ENCODE measurements at places on chromosomes 3 and 15.

GRCh38 chr15:68526269-68526668 lies 52.5 kb upstream of the CORO2B start:
- DNase-seq, result peak; percentile 49

- peak; percentile 43 for DNase-seq
Measured at GRCh38 chr3:56869157-56869889, 67.6 kb upstream of the ARHGEF3 start.

DNA sequence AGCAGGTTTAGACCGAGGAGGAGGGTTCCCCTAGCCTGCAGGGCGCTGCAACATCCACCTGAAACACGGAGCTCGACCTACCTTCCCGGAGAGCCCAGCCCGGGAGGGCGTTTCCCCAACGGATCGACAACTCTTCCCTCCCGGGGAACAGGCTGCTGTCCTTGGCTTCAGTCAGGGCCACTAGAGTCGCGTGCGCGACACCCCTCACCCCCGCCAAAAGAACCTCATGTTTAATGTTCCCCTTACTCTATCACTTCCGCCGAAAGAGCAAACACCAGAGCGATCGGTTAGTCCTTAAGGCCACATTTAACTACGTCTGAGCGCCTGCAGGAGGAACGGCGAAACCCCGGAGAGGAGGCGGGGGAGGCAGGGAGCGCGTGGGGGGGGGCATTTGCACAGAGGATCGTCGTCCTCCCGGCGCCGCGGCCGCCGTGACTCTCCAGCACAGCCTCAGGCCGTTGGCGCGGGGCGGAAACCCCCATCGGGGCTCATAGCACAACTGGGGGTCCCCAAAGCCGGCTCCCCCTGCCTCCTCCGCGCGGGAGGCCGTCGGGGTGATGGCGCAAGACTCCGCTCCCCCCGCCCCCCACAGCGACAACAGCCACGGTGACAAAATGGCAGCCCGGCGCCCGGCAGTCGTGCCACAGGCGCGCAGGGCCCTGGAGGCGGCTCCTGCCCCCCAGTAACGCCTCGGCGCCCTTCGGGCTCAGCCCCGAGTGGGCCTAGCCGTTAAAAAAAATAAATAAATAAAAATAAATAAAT lies 3.2 kb downstream of the ANP32A start:
- peak; percentile 70 for DNase-seq

- DNase-seq, result no peak
Measured at GRCh38 chr3:195083659-195084058, 187.3 kb downstream of the XXYLT1 start.

DNA sequence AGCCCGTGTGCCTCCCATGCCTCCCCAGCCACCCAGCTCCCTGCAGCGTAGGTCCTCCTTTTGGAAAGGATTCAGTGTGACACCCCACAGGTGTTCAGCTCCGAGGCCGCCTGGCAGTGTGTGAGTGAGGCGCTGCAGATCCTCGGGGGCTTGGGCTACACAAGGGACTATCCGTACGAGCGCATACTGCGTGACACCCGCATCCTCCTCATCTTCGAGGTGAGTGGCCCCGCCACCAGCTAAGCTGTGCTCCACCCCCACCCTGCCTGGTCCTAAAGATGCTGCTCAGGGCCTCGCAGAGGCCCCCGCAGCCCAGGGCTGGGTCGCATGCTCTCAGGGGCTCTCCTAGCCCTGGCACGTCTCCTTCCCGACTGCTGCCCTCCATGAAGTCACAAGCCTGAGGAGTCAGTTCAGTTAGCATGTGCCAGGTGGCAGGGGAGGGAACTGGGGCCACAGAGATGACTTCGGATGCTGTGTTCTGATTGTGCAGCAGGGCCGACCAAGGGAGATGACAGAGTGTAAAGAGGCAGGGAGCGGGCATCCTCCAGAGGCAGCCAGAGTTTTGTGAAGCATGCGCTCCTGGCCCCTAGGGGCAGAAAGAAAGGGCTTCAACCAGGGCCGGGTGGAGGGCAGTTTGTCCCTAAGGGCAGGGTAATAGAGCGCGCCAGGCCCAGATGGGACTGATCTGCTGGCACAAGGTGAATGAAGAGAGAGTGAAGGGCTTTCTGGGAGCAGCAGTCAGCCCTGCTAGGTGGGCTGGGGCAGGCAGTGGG lies 26.8 kb downstream of the ACAD9 start:
- DNase-seq, result no peak

DNA sequence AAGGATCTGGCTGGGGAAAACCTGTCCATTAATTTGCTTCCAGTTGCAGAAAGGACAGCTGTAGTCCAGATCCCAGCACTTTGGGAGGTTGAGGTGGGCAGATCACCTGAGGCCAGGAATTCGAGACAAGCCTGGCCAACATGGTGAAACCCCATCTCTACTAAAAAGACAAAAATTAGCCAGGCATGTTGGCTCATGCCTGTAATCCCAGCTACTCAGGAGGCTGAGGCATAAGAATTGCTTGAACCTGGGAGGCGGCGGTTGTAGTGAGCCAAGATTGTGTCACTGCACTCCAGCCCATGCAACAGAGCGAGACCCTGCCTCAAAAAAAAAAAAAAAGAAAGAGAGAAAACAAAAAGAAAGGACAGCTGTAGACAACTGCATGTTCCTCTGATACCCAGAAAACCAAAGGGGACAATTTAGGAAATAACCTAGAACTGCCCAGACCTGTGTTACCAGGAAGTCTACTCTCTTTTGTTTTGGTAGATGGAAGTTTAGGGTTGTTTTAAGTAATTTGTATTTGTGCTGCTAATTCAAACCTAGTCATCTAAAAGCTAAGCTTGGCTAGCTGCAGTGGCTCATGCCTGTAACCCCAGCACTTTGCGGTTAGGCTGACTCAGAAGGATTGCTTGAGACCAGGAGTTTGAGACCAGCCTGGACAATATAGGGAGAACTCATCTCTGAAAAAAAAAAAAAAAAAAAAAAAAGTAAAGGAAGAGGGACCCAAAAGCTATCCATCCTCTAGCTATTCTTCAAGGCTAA lies 22.7 kb downstream of the EXD1 start:
- peak; percentile 62 for DNase-seq

GRCh38 chr15:51869060-51869421 lies 39.6 kb downstream of the TMOD3 start:
- peak; percentile 80 for DNase-seq

GRCh38 chr3:13249664-13250390 lies 170.3 kb downstream of the NUP210 start:
- DNase-seq, result no peak

DNA sequence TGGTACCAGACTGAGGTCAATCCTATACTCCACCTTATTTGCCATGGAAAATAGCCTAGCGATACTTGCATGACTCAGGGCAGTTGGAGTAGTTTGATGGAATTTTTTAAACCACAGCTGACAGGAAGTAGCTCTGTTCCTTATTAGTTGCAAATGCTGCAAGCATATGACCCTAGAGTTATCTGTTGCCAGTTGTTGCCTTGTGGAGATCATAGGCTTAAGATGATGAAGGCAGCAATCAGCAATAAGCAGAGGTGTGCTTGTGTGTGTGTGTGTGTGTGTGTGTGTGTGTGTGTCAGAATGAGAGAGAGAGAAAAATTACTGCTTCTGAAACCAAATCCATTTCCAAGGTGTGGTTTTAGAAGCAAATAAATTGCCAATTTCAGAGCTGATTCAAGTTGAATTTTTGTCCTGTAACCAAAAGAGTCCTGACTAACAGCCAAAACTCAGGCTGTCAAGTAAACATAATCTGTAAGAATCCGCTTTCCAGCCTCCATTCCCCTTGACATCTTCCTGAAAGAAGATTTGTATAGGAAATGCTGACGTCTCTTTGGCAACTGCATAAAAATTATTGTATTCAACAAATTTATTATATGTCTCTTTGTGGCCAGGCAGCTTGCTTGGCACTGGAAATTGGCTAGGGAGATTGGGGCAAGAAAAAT lies 141.2 kb downstream of the SERPINI1 start:
- peak; percentile 73 for DNase-seq

GRCh38 chr3:144457758-144458157 lies 486.1 kb downstream of the DIPK2A start:
- DNase-seq, result no peak

GRCh38 chr3:180798197-180798596 lies 114.3 kb upstream of the FXR1 start:
- no peak for DNase-seq

- DNase-seq, result no peak
Measured at GRCh38 chr3:34022147-34022546, 223.7 kb downstream of the PDCD6IP start.

- DNase-seq, result no peak
Measured at GRCh38 chr3:187914231-187914630, 169.0 kb upstream of the BCL6 start.

DNA sequence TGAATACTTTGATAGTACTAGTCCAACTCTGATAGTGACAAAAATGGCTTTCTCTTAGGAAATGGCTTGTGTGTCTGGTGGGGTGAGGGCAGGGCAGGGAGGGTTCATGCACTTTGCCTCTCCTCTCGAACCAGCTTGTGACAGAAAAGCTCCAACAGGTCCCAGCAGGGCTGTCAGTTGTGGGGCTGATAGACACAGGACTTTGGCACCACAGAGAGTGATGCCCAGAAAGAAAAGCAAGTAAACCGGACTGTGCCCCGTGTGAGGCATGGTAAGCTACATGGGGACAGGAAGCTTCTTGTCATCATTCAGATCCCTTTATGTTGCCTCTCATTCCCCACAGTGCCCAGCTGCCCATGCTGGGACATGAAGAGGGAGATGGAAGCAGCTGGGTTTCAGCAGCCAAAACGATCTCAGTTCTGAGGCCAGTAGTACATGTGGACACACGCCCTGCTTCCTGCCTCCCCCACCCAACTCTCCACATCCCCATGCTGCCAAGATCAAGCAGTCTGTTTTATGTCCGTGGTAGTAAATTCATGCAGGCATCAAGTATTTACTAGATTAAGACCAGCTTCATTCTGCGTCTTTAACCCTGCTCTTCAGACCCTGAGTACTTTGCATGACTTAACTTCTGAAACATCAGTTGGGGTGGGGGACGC lies 29.7 kb upstream of the LIPC start:
- DNase-seq, result no peak

DNA sequence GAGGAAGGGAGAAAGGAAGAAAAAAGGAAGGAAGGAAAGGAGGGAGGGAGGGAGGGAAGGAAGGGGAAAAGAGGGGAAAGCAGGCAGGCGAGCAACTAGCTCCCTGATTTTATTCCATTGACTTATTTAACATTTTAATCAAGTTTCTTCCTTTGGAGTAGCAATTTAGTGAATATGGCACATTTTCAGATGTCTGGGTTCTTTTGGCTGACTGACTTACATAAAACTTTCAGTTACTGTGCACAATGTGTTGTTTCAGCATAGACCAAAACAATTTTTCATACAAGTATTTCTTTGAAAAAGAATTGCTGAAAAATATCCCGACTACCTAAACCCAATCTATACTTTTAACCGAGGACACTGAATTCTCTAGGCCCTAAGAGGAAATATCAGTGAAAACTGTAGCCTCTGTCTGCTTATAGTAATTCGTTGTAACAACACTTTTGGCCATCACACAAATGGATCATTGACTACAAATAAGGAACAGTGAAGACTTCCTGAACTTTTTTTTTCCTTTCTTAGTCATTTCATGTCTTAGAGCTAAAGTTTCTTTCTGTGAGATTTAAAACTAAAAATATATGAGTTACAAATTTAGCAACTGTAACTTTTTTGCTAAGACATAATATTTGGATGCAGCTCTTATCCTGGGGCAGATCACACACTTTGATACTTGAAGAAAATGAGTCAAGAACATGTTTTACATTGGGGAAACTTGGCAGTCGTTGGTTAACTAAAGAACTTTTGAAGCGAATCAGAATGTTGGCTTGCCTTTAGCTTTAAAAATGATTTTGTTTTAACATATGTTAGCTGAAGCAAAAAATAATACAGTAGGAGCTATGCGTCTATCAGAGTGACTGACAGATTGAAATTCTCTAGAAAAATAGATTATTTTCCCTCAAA lies 79.6 kb downstream of the SOX2 start:
- DNase-seq, result no peak

All from kidney tubule cell (primary cell).